Mesothelial cell of epicardium (in vitro differentiated cells): ENCODE measurements at places on chromosomes 3 and 15. TPM values are rescaled to one million over a fixed set of nuclear protein-coding genes. Genes with fewer than 3 reads are reported as not detected.

The AGTR1 gene
- total RNA-seq = 0.13 to 0.34 TPM (median 0.27 TPM) in 3 replicates

GRCh38 chr3:4758249-4758860, 220.9 kb upstream of the BHLHE40 start:
- H3K4me3 ChIP-seq = no peak overlapping the region
- H3K36me3 ChIP-seq = peaks cover 9% of the 10 kb centered on the region
- DNase-seq = no peak
- no peaks in the 10 kb centered on the region for H3K27me3 ChIP-seq

- H3K4me1 ChIP-seq = no peaks in the 10 kb centered on the region
- no peak overlapping the region for H3K27ac ChIP-seq
- DNase-seq = no peak
- no peak overlapping the region for H3K4me3 ChIP-seq
- no peaks in the 10 kb centered on the region for H3K36me3 ChIP-seq
- H3K27me3 ChIP-seq = peaks cover 48% of the 10 kb centered on the region
Observed at GRCh38 chr15:59941612-59942011, 62.5 kb upstream of the FOXB1 start.

DNA sequence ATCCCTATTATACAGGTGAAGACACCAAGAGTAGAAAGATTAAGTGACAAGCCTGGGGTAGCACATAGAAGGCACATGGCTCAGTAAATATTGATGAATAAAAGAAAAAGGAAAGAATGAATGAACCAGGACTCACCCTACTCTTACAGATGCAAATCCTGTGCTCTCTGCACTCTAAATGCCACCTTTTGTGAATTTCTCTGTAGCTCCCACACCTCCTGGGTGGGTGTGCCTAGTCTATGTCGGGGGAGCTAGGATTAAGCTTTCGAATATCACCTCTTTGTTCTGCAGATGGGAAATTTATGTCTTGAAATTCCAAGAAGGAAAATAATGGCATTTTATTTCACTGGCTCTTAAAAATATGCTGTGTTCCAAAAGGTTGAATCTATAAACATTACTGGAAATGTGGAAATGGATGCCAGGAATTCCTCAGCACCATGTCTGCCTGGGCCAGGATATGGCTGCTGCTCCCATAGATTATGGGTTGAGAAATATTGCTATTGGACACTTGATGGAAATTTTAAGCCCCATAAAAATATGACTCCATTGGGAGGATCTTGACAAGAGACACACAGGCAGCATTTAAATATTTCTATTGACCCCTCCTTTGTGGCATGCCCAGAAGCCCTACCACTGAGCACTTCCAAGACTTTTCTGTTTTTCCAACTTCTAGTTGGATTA, 43.3 kb downstream of the CCNB2 start:
- peak overlapping the region; percentile 90 for H3K27ac ChIP-seq
- peaks cover 36% of the 10 kb centered on the region for H3K36me3 ChIP-seq
- H3K27me3 ChIP-seq = no peaks in the 10 kb centered on the region
- no peak overlapping the region for H3K4me3 ChIP-seq
